ENCODE measurements at places on chromosomes 3 and 15.
A peak's percentile ranks its signal among the peaks of the same experiment; 100 is the strongest.

DNA sequence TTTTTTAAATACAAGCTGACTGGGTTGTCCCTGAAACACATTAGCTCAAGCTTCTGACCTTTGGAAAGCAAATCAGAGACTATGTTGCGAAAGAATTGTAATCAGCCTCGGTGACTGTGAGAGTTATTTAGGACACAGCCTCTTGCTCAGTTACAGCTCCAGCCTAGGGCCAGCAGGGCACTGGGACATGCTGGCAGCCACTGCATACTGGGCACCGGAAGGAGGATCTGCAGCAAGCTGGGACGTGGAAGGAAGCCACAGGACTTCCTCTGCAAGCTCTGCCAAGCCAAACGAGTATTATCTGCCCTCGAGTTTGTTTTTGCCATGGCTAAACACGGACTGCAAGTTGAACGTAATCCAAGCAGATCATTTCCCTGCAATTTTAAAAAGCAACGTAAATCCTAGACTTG, 24.4 kb upstream of the COPG1 start:
- no peak for DNase-seq

DNA sequence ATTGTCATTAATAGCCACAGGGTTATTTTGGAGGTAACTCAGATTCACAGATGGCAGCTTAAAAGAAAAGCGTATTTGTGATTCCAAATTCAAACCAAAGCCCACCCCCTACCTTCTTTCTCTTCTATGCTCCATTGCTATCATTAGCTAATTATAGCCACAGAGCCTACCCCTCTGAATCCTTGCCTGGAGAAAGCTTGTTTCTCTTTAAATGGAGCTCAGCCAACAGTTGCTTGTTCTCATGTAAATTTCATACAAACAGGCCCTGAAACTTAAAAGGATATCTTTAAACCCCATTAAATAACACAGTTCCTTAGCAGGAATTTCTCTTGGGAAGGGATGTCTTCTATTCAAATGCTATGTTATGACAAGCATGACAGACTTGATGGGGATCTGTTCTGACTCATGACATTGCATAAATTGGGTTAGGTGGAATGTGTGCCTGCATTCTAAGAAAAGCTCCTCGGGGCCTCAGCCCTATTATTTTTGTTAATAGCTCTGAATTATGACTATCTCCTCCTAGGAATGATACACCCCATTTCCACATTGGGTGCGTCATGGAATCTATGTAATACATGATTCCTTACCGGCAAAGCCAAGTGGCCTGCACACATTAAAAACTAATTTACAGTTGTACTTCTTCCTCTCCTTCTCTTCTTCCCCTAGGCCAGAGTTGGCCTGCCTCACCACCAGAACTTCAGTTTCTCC, 265.8 kb downstream of the TAFA4 start:
- DNase-seq: no peak

- no peak for DNase-seq
Measured at GRCh38 chr3:12878141-12878574, 36.8 kb upstream of the RPL32 start.

DNA sequence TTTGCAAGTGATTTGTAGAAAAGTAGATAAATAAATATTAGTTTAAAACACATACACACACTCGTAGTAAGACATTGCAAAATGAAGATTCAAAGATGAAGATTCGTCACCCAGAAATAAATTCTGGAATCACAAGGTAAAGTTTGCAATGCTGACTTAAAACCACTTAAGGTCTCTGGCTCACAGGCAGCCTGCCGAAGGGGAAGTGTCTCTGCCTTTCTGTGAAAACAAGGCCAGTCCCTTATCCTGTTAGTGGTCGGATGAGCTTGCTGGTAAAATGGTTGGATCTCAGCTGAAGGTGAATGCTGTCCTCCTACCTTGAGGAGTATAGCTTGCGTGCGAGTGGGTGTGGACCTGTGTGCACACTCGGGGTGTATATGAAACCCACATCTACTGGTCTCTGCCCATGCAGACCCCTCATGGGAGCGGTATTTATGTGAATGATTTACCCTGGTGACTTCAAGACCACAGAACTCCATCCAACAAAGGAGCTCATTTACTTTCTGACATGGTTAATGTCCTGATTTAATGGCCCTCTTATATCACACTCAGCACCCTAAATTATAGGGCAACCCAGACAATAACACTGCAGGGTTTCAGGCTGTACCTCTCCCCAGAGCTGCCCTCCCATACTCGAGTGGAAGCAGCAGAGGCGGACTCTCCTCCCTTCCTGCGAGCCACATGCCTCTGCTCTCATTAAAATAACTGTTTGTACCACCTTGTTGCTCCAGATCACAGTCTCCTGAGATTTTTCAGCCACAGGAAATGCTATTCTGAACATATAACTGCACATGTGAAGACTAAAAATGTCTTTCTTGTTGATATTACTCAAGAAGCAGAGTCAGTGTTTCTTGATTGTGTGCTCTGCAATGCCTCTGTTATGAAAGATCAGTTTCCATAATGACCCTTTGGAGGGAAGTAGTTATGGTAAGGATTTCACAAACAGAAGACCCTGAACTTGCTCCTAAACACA, 45.9 kb upstream of the ALDH1A3 start:
- no peak for DNase-seq

- no peak for DNase-seq
Measured at GRCh38 chr3:191414732-191415131, 46.2 kb upstream of the PYDC2 start.

- DNase-seq: no peak
Measured at GRCh38 chr15:70034141-70034540, 63.6 kb downstream of the TLE3 start.

DNA sequence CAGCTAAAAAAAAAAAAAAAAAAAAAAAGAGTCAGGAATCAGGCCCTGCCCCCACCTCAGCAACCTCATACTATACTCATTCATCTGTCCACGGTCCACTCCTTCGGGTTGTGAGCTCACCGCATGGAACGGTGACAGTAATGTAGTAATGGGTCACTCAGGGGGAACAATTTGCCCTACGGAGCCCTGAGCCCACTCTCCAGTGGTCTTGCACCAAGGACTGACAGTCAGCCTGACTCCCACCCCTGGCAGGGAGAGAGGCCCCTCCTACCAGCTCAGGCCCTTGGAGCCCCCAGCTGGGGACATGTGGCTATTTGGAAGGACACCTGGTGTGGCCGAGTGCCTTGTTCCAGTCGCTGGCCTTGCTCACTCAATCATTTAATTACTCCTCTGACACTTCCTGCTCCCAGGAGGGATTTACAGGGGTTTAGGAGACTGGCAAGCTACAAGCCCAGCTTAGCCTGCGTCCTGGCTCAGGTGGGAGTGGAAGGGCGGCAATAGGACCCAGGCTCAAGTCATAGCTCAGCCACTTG, 19.9 kb upstream of the CACNA2D2 start:
- DNase-seq: no peak

DNA sequence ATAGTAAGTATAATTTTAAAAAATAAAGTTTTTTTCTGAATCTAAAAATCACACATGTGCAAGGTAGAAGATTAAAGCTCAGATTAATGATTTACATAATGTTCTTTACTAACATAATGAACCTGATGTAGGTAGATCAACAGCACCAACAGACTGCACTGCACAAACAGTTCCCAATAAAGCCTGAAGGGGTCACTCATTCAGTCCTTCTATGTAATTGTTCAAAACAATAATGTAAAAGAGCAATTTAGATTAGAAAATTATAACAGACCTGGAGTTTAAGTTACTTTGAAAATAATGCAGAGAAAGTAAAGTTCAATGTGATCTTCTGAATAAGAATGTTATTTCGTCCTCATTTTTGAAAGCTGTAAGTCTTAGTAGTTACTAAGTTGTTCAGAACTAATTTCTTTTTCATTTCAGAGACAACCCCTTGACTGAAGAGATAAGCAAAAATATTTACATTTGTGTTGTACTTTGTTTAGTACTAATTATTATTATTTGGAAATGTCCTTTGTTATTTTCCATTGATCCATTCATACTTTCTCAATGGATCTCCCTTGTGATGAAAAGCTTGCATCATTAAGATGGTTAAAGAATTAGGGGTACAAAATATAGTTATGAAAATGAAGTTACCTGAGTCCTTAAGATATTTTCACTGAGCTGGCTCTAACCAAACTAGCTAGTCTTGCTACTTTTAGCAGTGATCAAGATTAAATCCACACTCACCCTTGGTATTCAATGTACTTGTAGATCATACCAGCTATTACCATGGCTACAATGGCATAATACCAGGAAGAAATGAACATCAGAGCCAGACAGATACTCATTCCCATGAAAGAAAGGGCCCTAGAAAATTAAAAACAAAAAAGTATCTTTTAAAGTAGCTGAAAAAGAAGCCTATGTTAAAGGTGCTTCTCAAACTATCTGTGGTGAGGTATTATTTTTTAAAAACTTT, 16.8 kb downstream of the EMC4 start:
- DNase-seq: no peak

DNA sequence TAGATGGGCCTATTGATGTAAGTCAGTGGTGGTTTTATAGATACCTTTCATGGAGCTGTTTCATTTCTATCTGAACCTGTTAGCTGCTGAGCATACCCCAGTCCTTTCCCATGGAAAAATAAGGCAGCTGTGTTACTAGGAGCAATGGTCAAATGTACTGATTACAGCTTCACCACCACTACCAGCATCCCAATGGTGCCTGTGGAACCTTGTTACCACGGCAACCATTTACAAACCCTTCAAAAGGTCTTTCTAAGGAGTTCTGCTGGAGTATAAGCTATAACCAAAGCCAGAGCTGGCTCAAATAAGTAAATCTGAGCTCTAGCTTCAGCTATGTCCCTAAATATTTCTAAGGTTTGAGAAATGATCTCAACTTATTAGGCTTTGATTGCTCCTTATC, 133.4 kb upstream of the ACP3 start:
- no peak for DNase-seq

GRCh38 chr15:45333550-45333949, 44.8 kb downstream of the GATM start:
- no peak for DNase-seq

DNA sequence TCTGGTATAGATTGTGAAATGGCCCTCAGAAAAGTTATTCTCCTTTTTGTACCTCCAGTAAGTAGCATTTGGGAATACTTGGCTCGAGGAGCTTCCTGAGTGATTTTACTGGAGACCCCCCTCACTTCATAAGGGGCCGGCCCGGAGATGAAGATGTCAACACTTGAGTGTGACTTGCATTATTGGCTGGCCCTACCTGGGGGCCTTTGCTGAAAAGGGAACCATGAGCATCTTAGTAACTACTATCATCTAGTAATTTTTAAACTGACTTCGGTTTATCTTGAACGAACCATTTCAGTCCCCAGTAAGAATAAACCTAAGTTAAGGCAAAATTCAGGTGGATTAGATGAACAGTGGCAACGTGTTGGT, 1.3 kb downstream of the FAIM start:
- DNase-seq: no peak

- DNase-seq: no peak
Measured at GRCh38 chr3:60629816-60630215, 621.4 kb downstream of the FHIT start.

GRCh38 chr3:69735893-69736292, 3.4 kb upstream of the MITF start:
- no peak for DNase-seq

DNA sequence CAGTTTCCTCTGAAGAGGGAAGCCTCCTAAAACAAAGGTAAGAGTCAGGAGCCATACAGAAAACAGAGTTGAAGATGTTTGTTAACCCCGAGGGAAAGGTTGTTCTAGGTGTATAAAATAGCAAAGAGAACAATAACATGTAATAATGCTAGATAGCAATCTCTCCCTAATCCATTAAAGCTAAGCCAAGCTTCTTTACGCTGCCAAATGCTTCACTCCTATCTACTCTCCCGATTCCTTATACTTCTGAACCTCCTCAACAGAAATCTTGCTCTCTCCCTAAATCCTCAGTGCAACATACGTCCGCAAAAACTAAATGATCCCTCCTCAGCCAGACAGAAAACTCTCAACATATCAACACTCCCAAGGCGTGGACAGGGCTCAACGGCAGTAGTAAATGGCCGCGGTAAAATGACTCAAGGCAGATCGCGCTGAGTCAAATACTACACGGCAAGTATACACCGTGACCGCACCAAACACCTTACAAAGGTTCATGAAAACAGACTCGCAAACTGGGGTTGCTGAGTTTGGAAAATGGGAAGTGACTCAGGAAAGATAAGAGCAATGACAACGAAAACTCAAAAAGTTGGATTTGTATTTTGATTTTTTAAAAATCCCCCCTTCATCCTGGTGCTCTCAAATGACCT, 682 bp downstream of the CLDND1 start:
- peak; percentile 7 for DNase-seq

- peak; percentile 32 for DNase-seq
Measured at GRCh38 chr3:110027446-110028080, 690.2 kb upstream of the DPPA4 start.

DNA sequence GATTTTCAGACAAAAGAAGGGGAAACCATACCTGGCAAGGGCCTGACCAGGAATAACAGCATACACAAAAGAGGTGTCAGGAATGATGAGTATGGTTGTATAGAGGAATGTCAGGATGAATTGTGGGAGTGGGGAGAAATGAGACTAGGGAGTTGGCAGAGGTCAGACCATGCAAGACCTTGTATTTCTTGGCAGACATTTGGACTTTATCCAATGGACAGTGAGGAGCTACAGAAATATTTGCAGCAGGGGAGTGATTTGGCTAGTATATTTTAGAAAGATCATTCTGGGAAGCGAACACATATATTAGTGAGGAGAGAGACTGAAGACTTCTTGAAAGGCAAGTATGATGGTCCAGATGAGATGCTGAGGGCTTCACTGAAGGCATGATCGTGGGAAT, 25.4 kb upstream of the ALPK3 start:
- DNase-seq: no peak

- no peak for DNase-seq
Measured at GRCh38 chr3:122232485-122232884, 49.0 kb downstream of the CASR start.

GRCh38 chr15:89400116-89400781, 65.6 kb upstream of the POLG start:
- DNase-seq: no peak

- DNase-seq: no peak
Measured at GRCh38 chr15:28993051-28993719, 107.4 kb downstream of the APBA2 start.

DNA sequence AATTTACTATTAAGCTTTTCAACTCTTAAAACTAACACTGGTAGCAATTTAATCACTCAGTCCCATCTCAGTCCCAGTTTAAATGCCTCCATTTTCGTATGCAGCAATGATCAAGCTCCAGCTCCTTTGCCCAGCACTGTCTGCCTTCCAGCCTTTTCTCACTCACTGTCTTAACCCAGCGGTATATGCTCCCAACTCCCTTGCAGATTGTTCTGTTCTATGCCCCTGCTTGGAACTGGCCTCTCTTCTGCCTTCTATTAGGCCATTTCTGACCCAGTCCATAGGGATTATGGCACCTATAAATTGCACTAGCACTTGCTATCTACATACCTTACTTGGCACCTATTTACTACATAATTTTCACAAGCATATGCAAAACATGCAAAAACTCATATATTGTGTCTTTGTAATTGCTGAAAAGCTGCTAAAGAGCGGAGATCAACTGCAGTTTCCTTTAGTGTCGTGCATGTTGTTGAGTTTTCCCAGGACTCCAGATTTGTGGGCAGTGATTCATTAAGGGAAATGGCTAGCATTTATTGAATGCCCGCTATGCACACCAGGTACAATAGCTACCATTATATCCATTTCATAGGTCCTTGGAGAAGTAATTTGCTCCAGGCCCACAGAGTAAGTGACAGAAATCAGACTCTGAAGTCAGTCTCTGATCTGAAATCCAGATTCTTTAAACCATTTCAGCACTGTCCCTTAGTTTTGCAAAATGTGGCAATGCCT, 24.4 kb downstream of the CRBN start:
- DNase-seq: no peak

GRCh38 chr3:15279671-15280402, 52.5 kb downstream of the SH3BP5 start:
- DNase-seq: no peak
